ENCODE measurements at places on chromosomes 6 and 20. TPM values are rescaled to one million over a fixed set of nuclear protein-coding genes. Genes with fewer than 3 reads are reported as not detected.

- DNase-seq, result peak; percentile 29
These were observed at the start of gene SYTL3 for GRCh38 chr6:158649289-158650143. Gene SYTL3 (plus strand): TSS chr6:158650054. CDS start chr6:158663269, 13,215 bp downstream.

GRCh38 chr6:22056398-22056797 lies 240.4 kb downstream of the PRL start:
- no peak for DNase-seq

DNA sequence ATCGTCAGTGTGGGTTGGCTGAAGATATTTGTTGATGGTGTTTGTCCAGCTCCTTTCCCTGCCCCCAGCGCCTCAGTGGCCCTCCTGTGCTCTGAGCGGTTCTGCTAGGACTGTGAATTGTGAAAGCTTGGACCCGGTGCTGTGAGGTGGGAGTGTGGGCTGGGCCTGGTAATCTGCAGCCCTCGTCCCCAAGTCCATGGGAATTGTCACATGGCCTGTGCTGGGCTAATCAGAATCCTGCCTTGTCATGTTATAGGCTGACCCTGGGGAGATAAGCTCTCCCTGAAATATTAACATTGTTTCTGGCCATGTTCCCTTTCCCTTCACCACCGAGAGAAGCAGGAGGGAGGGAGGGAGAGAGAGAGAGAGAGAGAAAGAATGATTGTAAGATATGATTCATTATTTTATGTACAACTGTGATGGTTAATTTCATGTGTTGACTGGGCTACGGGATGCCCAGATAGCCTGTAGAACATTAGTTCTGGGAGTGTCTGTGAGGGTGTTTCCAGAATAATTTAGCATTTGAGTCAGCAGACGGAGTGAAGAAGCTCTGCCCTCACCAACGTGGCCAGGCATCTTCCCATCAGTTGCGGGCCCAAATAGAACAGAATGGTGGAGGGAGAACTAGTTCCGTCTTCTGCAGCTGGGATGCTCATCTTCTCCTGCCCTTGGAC lies 62.4 kb downstream of the TFAP2C start:
- DNase-seq, result no peak

GRCh38 chr20:17960927-17961586 lies 7.5 kb downstream of the SNX5 start:
- no peak for DNase-seq

- no peak for DNase-seq
These were observed 14.7 kb upstream of the RAB22A start for GRCh38 chr20:58294497-58295455.

DNA sequence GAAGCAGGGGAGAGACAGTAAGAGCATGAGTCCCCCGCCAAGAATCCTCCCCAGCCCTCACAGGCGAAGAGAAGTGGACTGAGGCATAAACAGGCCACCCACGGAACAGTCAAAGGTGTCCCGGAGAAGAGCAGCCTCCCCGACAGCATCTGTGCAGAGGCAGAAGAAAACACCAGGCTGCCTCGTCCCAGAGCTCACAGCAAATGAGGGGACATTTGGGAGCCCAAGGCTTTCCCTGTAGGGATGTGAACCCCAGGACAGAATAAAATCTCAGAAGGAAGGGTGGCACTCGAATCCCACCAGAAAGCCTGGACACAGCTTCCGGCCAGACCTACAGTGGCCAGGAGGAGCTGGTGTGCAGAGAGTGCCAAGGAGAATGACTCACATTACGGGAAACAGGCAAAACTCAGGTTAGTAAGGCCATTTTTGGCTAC lies 90.4 kb downstream of the DLL1 start:
- no peak for DNase-seq

- DNase-seq, result no peak
These were observed 67.5 kb downstream of the RTN4IP1 start for GRCh38 chr6:106561686-106562405.

GRCh38 chr20:39290575-39290974 lies 328.4 kb downstream of the DHX35 start:
- no peak for DNase-seq

MOG gene
- not detected for polyA plus RNA-seq

HTR1E gene
- polyA plus RNA-seq, result not detected

TFAP2D gene
- not detected for polyA plus RNA-seq
